Spleen (tissue), 13 donors: ENCODE measurements at places on chromosomes 16 and 17.

DNA sequence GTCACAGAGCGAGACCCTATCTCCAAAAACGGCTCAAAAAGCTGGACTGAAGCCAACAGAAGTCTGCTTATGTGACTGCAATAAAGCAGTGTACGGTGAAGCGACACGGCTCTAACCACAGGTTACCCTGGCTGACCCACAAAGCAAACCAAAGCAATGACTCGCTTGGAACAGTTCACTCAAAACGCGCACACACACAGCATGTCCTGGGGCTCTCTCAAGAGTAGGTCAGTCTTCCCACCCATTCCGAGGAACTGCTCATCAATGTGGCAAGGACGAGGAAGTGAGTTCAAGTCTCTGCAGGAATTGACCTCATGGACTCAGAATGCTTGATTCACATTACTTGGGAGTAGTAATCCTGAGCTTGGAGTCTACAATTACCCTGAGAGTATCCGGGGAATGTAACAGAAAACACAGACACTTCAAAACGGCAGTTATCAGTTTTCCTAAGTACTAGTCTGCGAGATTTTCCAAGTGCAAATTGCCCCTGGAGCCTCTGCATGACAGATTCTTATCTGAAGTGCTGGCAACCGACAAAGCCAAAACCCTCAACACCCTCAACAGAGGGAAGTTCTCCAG is 25.4 kb downstream of the PELP1 start:
- DNase-seq: no peak

DNA sequence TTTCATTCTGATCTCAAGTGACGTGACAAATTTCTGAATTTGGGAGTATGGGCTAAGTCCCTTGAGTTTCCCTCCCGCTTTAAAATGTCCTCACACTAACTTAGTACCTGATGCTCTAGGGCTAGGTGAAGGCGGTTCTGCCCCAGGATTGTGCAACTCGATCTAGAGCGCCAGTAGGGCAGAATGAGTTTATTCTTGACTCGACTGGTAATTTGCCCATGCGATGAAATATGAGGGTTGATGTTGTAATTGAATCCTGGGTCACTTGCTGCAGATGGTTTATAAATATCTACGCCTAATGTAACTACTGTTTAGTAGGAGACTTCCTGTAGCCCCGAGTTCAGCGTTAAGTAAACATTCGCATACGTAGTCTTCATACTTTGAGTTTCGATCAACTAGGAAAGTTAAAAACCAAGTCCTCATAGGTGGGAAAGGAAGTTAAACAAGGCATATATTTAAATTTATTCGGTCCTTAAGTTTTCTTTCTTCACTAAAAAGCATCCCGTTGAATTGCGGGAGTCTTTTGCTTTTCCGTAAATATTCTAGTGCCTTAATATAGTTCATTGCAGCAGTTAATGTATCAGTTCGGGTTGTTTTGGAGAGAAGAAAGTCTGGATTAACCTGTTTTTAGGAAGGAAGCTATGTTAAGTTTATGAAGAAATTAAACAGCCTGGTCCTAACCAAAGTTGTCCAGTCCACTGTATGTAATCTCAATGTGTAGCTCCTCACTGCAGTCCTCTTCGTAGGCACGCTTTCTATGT is 1.6 kb downstream of the CTCF start:
- DNase-seq: no peak

DNA sequence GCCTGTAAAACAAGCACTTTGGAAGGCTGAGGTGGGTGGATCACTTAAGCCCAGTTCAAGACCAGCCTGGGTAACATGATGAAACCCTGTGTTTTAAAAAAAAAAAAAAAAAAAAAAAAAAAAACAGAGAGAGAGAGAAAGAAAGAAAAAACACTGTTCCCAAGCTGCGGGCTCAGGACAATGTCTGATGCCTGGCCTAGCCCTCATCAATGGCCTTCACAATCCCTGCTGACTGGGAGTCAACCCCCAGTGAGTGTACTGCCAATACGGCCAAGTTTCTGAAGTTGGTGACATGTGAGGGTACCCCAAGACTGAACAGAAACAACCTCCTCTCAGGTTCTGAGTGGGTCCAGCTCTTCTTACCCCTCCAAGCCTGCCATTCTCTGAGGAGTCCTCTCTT is 116.5 kb downstream of the ZNF778 start:
- DNase-seq: no peak

- no peak for DNase-seq
Observed at GRCh38 chr16:87625241-87625797, 23.0 kb downstream of the JPH3 start.

DNA sequence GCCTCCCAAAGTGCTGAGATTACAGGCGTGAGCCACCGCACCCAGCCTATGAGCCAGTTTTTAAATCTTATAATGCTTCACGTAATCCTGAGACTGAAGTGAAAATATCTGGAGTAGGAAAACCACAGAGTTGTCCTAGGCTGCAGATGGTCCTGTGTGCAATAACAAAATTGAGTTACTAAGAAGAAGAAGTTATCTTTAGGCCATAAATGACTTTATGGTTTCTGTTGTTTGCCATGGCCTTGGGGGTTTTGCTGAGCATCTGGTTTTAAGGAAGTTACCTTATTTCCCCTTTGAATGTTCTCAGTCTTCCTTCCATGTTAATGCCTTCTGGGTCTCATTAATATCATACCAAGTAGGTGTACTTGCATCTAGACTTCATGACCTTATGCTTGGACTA is 16.5 kb downstream of the NMT1 start:
- no peak for DNase-seq

DNA sequence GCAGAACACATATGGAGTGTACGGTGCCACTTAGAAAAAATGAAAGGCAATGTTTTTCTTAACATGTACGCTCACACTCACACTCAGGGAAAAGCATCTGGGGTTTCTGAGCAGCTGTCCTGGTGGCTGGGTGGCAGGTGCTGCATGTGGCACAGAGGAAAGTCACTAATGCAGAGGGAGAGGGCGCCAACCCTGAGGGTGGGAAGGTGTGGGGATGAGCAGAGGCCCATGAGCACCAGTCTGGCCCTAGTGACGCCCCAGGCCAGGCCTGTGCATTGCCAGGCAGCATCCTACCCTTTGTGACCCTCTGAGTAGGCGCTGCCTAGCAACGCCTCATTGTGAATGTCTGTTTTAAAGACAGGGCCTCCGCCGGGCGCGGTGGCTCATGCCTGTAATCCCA is 19.1 kb upstream of the LCMT1 start:
- DNase-seq: no peak

DNA sequence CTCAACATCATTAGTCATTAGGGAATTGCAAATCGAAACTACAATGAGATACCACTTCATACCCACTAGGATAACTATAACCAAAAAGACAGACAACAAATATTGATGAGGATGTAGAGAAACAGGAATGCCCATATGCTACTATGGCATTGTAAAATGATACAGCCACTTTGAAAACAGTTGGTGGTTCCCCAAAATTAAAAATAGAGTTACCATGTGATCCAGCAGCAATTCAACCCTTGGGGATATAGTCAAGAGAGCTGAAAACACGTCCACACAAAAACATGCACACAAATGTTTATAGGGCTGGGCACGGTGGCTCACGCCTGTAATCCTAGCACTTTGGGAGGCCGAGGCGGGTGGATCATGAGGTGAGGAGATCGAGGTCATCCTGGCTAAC is 10.0 kb upstream of the PECAM1 start:
- DNase-seq: no peak

DNA sequence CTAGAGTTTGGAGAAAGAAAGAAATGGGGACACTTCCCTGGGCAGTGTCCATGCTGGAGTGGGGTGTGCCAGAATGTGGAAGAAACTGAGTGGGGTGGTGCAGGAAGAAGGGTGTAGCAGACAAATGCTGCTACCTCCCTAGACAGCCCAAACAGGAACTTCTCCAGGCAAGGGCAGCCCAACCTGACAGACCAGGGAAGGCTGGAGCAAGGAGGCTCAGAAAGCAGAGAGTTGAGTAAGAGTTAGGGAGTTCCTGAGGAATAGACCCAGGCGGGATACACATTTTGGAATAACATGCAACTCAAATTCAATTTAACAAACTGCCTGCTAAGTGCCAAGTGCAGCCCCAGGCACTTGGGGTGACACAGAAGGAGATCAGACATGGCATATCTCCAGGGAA is 1.0 kb upstream of the MYO18A start:
- DNase-seq: no peak

DNA sequence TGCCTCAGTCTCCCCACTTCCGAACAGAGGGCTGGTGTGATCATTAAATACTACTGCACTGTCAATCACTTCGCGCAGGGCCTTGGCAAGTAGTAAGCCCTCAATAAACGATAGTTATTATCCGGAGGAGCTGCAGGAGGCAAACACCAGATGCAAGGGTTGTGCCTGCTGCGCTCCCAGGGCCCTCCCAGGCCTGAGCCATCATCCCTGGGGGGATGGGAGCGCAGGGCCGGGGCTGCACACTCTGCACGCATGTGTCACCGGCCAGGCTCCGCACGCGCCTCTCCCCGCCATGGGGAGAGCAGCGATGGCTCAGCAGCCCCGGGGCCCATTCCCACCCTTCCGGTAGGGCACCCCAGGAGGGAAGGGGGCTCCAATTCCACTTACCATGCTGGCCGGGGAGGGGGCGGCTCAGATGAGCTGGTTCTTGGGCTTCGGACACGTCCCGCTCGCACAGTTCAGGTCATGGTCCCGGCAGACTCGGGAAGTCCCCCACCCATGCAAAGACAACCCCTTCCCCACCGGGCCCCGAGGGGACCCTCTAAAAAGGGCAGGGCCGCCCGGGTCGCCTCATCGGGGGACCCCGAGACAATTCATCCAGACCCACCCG is 681 bp downstream of the XPO6 start:
- DNase-seq: peak; percentile 94

DNA sequence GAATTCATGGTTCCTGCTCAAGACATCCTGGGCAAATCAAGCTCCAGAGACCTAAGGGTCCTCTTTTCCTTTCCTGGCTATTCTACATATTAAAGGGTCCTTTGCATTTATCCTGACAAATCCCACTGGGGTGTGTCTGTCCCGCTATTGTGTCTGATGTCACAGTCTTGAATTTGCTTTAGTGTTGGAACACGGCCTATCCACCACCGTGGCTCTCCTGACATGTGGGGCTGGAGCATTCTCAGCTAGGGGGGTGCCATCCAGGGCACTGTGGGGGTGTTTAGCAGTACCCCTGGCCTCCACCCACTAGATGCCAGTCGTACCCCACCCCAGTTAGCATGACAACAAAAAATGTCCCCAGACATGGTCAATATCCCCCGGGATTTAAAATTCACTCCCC is 92.9 kb downstream of the IRF8 start:
- DNase-seq: no peak

- peak; percentile 86 for DNase-seq
Observed at GRCh38 chr17:8120520-8121406, 2.4 kb upstream of the ALOXE3 start.

- DNase-seq: no peak
Observed at GRCh38 chr17:74859459-74860228, at the start of gene GRIN2C. Gene GRIN2C, minus strand, starts transcription at chr17:74859885. Its CDS starts 4,793 bp downstream, at chr17:74855092.

GRCh38 chr17:62741290-62741689 is 66.8 kb downstream of the MARCHF10 start:
- no peak for DNase-seq

GRCh38 chr17:81863833-81864768 is 3.8 kb upstream of the P4HB start:
- no peak for DNase-seq

DNA sequence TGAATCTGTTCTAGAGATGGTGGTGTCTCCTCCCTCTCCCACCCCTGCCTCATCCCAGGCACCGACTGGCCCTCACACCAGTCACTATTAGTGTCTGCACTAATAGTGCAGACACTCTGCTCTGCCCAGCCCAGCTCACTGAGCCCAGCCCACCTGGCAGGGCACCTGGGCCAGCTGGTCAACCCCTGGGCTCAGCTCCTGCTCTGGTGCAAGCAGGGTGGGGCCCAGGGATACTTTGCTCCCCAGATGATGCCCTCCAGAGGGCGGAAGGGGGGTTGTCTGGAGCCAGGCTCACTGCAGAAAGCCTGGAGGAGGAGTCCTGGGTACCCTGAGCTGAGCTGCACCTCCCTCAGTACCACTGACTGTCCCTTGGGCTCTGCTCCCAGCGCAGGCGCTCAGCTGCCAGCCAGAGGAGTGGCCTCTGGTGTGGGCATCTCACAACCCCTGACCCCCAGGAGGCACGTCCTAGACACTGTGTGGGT is 14.5 kb downstream of the RAB11FIP4 start:
- peak; percentile 59 for DNase-seq

GRCh38 chr17:77829843-77830799 is 128.4 kb upstream of the TNRC6C start:
- DNase-seq: peak; percentile 51

DNA sequence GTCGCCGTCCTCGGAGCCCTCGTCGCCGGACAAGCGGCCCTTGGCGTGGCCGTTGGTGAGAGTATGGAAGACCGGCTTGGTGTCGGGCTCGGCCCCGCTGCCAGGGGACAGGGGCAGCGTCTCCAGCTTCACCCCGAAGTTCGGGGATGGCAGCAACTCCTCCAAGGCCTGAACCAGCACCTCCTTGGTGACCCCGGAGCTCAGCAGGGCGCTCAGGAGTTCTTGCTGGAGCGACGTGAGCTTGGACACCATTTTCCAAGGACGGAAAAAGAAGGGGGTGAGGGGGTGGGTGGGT is 279 bp downstream of the HNF1B start:
- no peak for DNase-seq

GRCh38 chr17:80252871-80253270 is 7.8 kb upstream of the RNF213 start:
- peak; percentile 94 for DNase-seq

DNA sequence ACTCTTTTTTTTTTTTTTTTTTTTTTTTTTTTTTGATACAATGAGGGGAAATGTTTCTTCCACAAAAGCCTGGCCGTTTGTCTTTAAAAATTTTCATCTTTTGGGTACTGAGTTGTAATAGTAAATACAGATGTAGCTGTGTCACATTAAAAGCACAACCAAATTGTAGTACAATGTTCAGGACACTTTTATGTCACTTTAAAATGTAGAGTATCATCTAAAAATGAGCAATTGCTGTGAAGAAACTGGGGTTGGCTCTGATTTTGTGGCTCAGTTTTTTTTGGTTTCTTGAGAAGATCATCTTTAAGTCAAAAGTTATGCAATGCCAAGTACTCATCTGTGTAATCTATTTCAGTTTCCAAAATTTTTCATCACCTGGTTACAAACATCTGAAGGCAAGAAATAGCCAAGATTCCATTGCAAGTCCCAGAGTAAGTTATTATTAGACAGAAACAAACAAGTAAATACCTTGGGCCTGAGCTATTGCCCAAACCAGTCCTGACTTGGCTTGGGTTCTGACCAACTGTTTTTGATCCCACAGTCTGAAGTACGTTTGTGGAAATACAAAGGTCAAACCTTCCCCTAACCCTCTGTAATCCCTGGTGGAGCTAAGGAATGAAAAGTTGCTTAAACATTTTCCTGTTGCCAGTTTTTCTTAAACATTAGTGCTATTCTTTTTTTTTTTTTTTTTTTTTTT is 717.2 kb downstream of the WWOX start:
- DNase-seq: no peak

DNA sequence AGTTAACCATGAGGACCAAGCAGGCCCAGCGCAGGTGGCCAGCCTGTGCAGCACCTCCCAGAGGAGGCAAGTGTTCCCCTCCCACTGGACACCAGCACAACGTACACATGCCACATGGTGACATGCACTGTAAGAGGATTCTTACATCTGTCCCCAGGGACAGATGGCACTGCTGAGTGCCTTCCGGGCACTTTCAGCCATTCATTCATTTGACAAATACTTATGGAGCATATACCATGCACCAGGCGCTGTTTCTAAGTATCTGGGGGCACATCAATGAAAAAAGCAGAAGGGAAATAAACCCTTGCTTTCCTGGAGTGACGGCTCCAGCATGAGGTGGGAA is 79.6 kb downstream of the GAS7 start:
- no peak for DNase-seq

- no peak for DNase-seq
Observed at GRCh38 chr17:80080081-80080480, 21.3 kb upstream of the GAA start.

GRCh38 chr16:85759631-85760419 is 8.9 kb upstream of the C16orf74 start:
- peak; percentile 93 for DNase-seq
